ENCODE measurements at places on chromosomes 12 and 14.

DNA sequence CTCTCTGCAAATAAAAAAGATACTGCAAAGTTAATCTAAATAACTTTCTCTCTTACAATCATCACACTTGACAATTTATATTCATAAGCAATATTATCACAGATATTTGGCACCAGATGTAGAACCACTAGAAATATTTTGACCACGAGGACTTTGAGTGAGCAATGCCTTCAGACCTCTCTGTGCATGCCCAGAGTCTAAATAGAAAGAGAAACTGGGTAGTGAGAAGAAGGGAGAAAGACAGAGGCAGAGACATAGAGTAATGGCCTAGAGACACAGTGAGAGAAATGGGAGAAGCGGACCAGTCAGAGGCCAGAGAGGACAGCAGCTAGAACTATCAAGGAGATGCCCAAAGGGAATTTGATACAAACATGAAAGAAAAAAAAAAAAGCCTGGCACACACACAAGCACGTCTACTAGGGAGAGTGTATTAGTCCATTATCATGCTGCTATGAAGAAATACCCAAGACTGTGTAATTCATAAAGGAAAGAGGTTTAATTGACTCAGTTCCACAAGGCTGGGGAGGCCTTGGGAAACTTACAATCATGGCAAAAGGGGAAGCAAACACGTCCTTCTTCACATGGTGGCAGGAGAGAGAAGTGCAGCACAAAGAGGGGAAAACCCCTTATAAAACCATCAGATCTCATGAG is 41.1 kb downstream of the BMP4 start:
- no peak overlapping the region for H3K27ac ChIP-seq
- H3K27me3 ChIP-seq, result no peaks in the 10 kb centered on the region
- H3K4me3 ChIP-seq, result no peak overlapping the region
- no peaks in the 10 kb centered on the region for H3K4me1 ChIP-seq
- no peak for DNase-seq
- H3K36me3 ChIP-seq, result no peaks in the 10 kb centered on the region

- H3K4me1 ChIP-seq, result peaks cover 11% of the 10 kb centered on the region
- no peaks in the 10 kb centered on the region for H3K36me3 ChIP-seq
- H3K27me3 ChIP-seq, result no peaks in the 10 kb centered on the region
These were observed 112.7 kb downstream of the GCH1 start for GRCh38 chr14:54789781-54790480.

GRCh38 chr12:53567961-53568808 is 58.0 kb downstream of the ATF7 start:
- H3K27me3 ChIP-seq, result no peaks in the 10 kb centered on the region
- H3K27ac ChIP-seq, result no peak overlapping the region
- DNase-seq, result peak; percentile 56
- peaks cover 7% of the 10 kb centered on the region for H3K4me1 ChIP-seq
- H3K36me3 ChIP-seq, result no peaks in the 10 kb centered on the region
- no peak overlapping the region for H3K4me3 ChIP-seq

- no peak for DNase-seq
- no peaks in the 10 kb centered on the region for H3K4me1 ChIP-seq
- no peak overlapping the region for H3K4me3 ChIP-seq
- no peaks in the 10 kb centered on the region for H3K27me3 ChIP-seq
- no peaks in the 10 kb centered on the region for H3K36me3 ChIP-seq
- H3K27ac ChIP-seq, result no peak overlapping the region
These were observed 2.6 kb upstream of the TTC8 start for GRCh38 chr14:88821888-88822287.

- H3K4me3 ChIP-seq, result no peak overlapping the region
- DNase-seq, result no peak
- peaks cover 10% of the 10 kb centered on the region for H3K4me1 ChIP-seq
- H3K27ac ChIP-seq, result no peak overlapping the region
- no peaks in the 10 kb centered on the region for H3K36me3 ChIP-seq
These were observed 103.9 kb upstream of the DIO3 start for GRCh38 chr14:101457301-101457935.

- peaks cover 27% of the 10 kb centered on the region for H3K36me3 ChIP-seq
- H3K4me1 ChIP-seq, result peaks cover 57% of the 10 kb centered on the region
- no peaks in the 10 kb centered on the region for H3K27me3 ChIP-seq
- peak overlapping the region; percentile 91 for H3K4me3 ChIP-seq
These were observed 2.2 kb downstream of the CDK2AP1 start for GRCh38 chr12:123269395-123269892.

- no peak for DNase-seq
- no peaks in the 10 kb centered on the region for H3K27me3 ChIP-seq
- no peaks in the 10 kb centered on the region for H3K36me3 ChIP-seq
- H3K4me3 ChIP-seq, result no peak overlapping the region
These were observed 307.3 kb downstream of the CEP128 start for GRCh38 chr14:80634106-80634758.

DNA sequence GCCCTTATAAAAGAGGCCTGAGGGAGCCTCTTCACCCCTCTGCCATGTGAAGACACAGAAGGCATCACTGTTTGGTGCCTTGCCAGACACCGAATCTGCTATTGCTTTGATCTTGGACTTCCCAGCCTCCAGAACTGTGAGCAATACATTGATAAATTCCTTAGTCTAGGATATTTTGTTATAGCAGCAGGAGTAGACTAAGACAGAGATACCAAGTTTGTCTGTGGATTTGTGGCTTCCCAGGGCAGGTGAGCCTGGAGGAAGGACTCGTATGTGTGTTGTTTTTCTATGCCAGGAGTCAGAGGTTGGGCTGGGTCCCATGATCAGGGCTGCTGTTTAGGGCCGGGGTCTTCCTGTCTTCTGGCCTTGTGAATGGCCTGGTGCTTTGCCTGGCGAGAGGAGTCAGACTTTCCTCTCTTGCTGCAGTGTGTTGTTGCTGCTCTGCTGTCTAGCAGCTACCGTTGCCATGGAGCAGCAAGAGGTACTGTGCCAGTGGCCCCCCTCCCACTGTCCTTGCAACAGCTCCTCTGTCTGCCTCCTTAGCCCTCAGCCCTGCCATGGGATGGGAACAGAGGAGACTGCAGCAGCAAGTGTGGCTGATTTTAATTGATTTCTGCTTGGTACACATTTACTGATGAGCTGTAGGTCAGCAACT is 111.2 kb downstream of the CHST11 start:
- peaks cover 54% of the 10 kb centered on the region for H3K4me1 ChIP-seq
- H3K4me3 ChIP-seq, result no peak overlapping the region
- H3K36me3 ChIP-seq, result peaks cover 12% of the 10 kb centered on the region
- peak overlapping the region; percentile 88 for H3K27ac ChIP-seq

DNA sequence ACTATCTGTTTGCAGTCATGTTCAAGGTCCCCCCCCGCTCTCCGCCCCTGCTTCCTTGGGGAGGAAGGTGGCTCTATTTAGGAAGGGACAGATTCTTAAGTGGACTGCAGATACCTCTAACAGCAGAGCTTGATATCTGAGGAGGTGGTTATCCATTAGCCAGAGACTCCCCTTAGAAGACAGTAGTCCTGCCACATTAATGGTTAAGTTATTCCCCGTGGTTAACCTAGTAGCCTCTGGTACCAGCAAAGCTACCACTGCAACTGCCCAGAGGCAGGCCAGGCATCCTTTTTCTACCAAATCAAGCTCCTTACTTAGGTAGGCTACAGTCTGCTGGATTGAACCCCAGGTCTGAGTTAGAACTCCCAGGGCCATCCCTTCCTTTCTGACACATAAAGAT is 162.1 kb upstream of the AVPR1A start:
- H3K4me3 ChIP-seq, result no peak overlapping the region
- H3K27me3 ChIP-seq, result no peaks in the 10 kb centered on the region
- no peaks in the 10 kb centered on the region for H3K36me3 ChIP-seq
- H3K27ac ChIP-seq, result no peak overlapping the region
- DNase-seq, result no peak
- H3K4me1 ChIP-seq, result no peaks in the 10 kb centered on the region

DNA sequence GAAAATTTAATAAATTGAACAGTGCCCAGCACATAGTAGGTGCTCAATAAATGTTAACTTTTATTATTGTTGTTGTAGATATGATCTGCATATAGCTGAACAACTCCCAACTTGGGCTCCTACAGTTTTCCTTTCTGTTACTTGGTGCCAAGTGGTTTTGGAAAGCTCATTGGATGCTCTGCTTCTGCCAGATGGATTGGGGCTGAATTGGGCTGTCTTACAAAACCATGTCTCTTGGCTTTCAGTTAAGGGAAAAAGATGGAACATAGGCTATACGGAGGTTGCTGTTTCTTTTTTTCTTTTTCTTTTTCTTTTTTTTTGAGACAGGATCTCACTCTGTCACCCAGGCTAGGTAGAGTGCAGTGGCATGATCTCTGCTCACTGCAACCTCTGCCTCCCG is 140.7 kb upstream of the PWP1 start:
- no peak overlapping the region for H3K4me3 ChIP-seq
- no peak overlapping the region for H3K27ac ChIP-seq
- H3K4me1 ChIP-seq, result no peaks in the 10 kb centered on the region
- no peak for DNase-seq
- no peaks in the 10 kb centered on the region for H3K36me3 ChIP-seq

DNA sequence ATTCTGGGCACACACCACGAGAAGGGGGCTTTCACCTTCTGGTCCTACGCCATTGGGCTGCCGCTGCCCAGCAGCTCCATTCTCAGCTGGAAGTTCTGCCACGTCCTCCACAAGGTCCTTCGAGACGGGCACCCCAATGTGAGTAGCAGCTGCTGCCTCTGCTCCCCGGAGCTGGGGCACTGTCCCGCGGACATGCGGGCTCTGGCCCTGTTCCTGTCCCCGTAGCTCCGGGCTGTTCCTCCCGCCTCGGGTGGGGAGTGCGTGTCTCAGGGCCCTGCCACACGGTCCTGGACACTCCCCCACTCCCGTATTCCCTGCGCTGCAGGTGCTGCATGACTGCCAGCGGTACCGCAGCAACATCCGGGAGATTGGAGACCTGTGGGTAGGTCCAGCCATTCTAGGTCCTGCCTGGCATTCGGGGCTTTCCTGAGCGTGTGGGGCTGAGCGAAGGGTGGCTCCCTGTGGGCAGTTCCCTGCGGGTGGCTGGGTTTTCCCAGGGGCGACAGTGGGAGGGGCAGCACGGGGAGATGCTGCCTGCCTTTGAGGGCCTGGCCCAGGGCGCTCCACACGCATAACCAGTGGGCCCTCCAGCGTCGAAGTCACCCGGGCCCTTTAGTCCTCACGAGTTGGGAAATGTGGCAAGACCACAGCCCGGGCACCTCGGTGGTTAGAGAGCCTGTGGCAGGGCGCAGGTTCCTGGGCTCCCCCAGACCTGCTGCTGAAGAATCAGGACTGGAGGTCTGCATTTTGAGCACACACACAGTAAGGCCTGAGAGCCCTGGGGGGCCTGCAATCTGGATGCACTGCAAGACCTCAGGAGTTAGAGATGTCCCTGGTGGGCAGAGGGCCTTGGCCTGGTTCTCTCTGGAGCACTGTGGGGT is 13.5 kb downstream of the HIP1R start:
- peaks cover 1% of the 10 kb centered on the region for H3K36me3 ChIP-seq
- no peak for DNase-seq
- H3K4me3 ChIP-seq, result no peak overlapping the region
- H3K27ac ChIP-seq, result no peak overlapping the region

DNA sequence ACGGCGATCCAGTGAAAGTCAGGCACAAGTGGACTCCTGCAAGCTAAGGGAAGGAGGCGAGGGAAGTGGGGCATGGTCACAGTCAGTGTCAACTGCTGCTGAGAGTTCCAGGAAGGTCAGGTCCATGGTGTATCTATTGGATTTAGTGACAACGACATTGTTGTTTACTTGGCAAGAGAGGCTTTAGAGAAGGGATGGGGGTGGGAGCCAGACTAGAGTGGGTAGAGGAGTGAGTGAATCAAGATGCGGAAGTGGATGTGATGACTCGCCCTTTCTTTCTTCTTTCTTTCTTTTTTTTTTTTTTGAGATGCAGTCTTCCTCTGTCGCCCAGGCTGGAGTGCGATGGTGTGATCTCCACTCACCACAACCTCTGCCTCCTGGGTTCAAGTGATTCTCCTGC is 12.5 kb downstream of the P2RX7 start:
- peaks cover 4% of the 10 kb centered on the region for H3K36me3 ChIP-seq
- no peaks in the 10 kb centered on the region for H3K27me3 ChIP-seq
- H3K27ac ChIP-seq, result no peak overlapping the region
- no peak for DNase-seq
- peaks cover 2% of the 10 kb centered on the region for H3K4me1 ChIP-seq

DNA sequence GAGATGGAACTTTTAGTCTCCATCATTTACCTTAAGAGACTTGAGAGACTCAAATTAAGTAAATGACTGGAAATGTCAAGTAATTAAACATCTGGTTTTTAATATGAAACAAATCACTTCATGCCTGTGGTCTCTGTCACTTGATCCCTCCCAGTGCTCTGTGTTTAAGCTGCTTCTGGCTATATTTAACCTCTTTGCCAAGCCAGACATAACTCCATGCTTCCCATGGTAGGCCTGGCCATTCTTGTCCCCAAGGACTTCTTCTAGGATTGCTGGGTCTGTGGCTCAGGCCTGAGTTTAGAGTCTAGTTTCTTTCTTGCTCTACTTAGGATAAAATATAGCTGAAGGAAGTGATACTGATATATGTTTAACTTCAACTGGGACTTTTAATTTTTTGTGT is 1013.6 kb downstream of the FLRT2 start:
- no peak overlapping the region for H3K4me3 ChIP-seq
- no peaks in the 10 kb centered on the region for H3K36me3 ChIP-seq
- no peaks in the 10 kb centered on the region for H3K4me1 ChIP-seq

GRCh38 chr12:44403185-44403584 is 472.9 kb downstream of the NELL2 start:
- H3K27ac ChIP-seq, result no peak overlapping the region
- no peaks in the 10 kb centered on the region for H3K36me3 ChIP-seq
- H3K4me3 ChIP-seq, result no peak overlapping the region
- H3K4me1 ChIP-seq, result no peaks in the 10 kb centered on the region
- peaks cover 4% of the 10 kb centered on the region for H3K27me3 ChIP-seq

- no peaks in the 10 kb centered on the region for H3K27me3 ChIP-seq
- peaks cover 8% of the 10 kb centered on the region for H3K4me1 ChIP-seq
- DNase-seq, result no peak
- no peak overlapping the region for H3K4me3 ChIP-seq
These were observed 416.6 kb downstream of the AEBP2 start for GRCh38 chr12:19855851-19856250.

DNA sequence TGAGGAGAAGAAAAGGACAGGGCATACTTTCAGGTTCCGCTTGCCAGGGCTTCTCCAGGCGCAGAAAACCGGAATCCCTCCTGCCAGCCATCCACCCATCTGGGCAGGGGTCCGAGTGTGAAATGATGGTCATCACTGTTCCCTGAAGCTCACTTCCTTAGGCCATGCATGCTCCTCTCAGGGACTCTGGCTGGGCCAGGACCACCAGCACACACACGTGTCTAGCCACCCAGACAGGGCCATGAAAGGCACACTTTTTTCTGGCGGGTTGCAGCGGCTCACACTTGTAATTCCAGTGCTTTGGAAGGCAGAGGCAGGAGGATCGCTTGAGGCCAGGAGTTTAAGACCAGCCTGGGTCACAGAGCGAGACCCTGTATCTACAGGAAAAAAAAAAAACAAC is 1.5 kb downstream of the TCL1A start:
- no peak overlapping the region for H3K27ac ChIP-seq
- H3K36me3 ChIP-seq, result no peaks in the 10 kb centered on the region
- DNase-seq, result no peak
- no peak overlapping the region for H3K4me3 ChIP-seq
- H3K4me1 ChIP-seq, result no peaks in the 10 kb centered on the region
- peaks cover 14% of the 10 kb centered on the region for H3K27me3 ChIP-seq

- H3K36me3 ChIP-seq, result no peaks in the 10 kb centered on the region
- H3K27me3 ChIP-seq, result no peaks in the 10 kb centered on the region
- DNase-seq, result no peak
These were observed 52.6 kb upstream of the BICD1 start for GRCh38 chr12:32053881-32054624.

GRCh38 chr12:39619316-39619659 is 315 bp downstream of the ABCD2 start:
- no peaks in the 10 kb centered on the region for H3K27me3 ChIP-seq
- peaks cover 15% of the 10 kb centered on the region for H3K4me1 ChIP-seq
- H3K4me3 ChIP-seq, result peak overlapping the region; percentile 74
- no peaks in the 10 kb centered on the region for H3K36me3 ChIP-seq
- H3K27ac ChIP-seq, result no peak overlapping the region
- DNase-seq, result no peak
